Stimulated activated CD4-positive, alpha-beta T cell treated with anti-CD3 and anti-CD28 coated beads, Interleukin-1b, Interleukin-23, amount 100 ng/mL, for 48 hours (primary cell): ENCODE measurements at places on chromosomes 1 and 21.
A peak's percentile ranks its signal among the peaks of the same experiment; 100 is the strongest.

DNA sequence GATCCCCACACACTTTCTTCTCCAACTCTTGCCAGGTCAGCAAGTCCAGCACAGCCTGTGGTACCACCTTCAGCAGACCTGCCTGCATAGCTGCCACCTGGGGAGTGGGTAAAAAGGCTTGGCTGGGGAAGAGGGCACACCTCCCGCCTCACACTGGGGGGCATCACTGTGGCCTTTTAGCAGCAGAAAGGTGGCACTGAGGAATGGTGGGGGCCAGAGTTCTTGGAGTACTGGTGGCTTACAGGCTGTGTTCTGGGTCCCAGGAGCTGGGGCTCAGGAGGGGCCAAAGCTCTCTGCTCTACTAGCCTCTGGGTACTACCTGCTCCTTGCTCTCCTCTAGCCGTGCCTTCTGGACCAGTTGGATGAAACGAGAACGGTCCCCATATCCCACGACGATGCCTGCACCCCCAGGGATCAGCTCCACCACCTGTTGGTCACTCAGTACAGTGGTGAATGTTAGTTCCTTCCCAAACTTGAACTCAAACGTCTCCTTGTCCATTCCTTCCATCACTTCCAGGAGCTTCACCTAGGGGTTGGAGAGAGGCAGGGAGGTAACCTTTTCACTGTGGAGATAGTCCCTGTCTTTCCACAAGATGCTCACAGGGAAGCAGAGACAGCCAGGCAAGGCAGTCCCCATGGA is 6.7 kb downstream of the HECTD3 start:
- DNase-seq: no peak

DNA sequence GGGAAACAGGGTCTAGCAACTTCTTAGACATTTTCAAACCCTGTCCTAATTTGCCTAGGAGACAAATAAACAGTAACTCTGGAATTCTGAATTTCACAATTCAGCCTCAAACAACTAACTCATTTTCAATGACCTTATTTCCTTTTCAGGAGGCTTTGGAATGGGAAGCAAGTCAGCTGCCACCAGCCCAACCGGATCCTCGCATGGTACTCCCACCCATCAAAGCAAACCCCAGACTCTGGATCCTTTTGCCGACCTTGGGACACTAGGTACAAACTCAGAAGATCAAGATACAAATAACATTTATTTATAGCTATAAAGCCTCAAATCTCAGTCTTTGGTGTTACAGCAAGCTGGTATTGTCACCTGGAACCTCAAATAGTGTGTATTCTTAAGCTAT is 18.9 kb upstream of the LEPR start:
- DNase-seq: no peak

- no peak for DNase-seq
Measured at GRCh38 chr1:230827081-230827681, 41.1 kb downstream of the C1orf198 start.

GRCh38 chr1:66364578-66365391 is 169.2 kb upstream of the SGIP1 start:
- no peak for DNase-seq

GRCh38 chr21:34526618-34527290 is 14.7 kb upstream of the KCNE1 start:
- DNase-seq: peak; percentile 60

DNA sequence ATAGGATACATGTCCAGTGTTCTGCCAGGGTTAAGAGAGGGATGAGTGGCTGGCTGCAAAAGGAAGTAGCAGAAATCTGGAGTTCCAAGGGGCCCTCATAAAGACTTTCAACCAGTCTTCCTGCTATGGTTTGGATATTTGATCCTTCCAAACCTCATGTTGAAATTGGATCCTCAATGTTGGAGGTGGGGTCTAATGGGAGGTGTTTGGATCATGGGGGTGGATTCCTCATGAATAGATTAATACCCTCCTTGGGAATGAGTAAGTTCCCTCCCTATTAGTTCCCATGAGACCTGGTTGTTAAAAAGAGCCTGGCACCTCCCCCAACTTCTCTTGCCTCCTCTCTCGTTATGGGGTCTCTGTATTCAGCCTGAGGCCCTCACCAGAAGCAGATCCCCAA is 10.1 kb upstream of the GNG12 start:
- DNase-seq: no peak

DNA sequence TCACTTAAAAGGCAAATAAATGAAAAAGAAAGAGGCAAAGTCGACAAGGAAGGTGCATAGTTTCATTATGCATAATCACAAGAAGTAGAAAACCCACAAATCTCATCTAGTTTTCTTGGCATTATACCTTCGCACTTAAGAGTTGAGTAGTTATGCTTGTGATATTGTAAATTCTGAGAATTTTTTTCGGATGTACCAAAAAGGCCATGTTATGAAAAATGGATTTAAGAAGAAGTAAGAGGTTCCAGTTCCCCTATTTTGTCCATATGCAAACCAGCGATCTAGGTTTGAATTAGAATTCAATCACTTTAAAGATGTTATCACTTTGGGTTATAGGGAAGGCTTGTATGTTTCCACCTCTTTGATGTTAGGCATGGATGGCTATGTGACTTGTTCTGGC is 7.9 kb upstream of the ERICH3 start:
- no peak for DNase-seq

DNA sequence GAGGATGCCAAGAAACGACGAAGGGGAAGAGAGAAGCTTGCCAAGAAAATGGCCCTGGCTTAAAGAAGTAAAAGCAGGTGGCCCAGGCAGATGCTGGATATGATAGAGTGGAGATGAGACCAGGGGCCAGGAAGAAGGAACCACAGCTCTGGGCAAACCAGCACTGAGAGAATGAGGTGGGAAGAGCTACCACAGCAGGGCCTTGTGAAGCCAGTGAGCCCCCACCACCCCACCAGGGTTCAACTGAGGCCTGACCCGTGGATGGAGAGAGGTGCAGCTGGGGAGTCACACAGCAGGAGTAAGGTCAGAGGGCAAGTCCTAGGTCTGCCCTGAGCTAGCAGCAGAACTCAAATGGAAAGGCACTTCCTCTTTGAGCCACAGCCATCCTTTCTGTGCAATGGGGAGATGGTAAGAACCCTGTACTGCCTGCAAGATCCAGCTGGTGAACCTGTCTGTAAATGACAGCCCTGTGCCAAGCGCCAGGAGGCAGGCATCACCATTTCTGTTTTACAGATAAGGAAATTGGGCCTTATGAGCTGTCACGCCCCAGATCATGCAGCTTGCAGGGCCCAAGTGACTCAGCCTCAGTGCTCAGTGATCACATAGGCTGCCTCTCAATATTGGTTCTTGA is 8.5 kb downstream of the SH3BGRL3 start:
- DNase-seq: peak; percentile 86

DNA sequence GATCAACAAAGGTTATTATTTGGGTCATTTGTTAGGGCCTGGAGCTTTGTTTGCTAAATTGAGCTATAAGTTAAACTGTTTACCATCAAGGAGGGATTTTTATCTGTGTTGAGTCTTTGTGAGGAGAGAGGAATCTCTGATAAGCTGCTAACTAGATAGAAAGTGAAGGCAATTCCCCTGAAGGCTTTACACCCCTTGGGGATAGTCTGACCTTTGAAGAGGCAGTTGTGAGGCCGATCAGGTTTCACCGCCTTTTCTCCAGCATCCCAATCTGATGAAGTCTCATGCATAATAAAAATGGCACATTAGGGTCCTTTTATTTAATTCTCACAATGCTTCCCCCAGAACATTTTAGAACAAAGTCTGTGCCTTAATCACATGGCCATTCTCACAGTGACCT is 21.8 kb downstream of the C1orf21 start:
- no peak for DNase-seq

DNA sequence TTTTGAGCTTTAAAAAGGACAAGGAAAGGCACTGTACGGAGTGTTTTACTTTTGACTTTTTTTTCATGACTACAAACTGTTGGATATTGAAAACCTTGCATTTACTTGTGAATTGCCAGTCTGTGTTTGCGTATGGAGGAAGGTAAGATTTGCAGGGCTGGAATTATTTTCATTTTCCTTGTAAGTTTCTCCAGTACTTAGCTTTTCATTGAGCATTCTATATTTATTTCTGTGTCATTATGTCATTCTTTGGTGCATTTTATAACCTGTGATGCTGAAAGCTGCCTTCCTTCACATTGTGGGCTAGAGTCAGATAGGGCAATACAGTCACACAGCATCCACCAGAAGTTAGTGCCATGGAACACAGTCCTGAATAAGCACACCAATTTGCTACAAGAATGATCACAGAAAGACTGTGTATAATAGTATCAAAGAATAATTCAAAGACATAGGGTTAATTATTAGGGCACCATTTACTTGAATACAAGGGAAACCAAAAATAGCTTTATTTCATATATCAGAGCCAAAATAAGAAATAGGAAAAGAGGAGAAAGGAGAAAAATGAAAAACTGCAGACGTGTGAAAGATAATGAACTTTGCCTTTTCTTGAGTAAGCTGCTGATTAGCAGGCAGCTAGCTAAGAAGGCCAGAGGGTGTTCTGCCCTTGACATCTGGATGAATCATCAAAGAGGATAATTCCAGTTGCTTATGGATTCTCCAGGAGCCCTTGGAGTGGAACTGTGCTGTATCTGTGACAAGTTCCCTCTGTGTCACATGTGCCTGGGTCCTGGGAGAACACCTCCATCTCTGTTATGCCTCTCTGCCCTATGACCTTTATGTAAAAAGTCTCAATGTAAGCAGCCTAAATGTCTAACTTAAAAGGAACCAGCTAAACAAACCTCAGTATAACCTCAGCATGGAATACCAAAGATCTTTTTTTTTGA is 8.0 kb upstream of the FAM20B start:
- no peak for DNase-seq

DNA sequence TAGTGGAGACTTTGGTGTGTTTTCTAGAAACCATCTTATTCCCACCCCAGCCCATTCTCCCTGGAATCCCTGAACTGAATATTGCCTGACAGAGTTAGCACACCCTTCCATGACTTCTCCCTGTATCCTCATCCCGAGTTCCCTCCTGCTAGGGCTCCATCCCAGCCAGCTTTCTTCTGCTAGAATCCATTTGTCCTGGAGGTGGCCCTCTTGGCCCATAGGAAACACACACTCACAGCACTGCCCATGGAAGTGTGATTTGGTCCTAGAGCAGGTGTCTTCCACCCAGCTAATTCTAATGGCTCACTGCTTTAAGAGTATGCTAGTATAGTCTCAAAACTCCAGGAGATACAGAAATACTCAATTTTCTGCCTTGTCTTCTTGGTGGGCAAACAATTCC is 4.1 kb downstream of the KRTAP15-1 start:
- DNase-seq: no peak

DNA sequence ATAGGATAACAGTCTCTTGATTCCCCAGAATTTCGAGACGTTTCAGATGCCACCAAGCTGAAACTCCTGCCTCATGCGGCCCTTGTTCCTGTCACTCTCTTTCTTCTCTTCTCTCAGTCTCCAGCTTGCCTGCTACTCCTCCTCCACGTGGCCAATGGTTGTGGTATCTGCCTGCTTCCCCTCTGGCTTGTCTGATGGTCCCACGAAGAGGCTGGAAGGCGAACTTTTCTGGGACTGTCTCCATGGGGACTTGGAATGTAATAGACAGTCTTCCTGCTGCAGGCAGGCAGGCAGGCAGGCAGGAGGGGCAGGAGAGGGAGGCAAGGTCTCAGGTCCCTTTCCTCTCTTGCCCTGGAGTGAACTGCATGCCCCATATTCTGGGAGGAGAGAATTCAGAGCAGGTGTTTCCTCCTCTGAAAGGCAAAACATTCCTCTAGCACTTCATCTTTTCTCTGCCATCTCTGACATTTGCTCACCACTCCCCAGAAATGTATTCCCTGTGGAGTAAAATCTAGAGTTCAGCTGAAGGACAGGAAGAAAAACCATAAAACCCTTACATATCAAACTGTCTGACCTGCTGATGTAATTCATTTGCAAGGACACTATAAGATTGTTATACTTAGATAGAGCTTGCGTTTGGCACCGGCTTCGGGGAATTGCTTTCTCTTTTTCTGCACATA is 64.1 kb upstream of the GNG12 start:
- DNase-seq: no peak

DNA sequence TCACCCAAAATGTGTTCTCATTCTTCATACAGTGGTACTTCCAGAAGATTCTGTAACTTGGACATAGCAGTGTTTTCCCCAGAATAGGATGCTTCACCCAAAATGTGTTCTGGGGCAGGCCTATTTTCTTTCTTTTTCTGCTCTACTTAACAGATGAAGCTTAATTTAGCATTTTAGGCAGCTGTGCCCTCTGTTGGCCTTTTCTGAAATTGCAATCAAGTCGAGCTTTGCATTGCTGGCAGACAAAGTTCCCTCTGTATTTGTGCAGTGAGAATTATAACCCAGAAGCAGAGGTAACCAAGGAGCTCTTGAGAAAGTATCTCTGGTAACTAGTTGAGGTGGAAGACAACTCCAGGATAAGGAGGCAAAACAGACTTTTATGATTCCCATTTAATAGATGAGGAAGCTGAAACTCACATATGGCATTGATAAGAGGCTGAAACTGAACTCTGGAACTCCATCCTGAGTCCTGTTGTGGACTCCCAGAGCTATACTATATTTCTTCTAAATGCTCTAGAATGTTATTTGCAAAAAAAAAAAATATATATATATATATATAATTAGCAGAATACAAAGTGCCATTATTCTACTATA is 50.3 kb upstream of the L1TD1 start:
- DNase-seq: peak; percentile 22

DNA sequence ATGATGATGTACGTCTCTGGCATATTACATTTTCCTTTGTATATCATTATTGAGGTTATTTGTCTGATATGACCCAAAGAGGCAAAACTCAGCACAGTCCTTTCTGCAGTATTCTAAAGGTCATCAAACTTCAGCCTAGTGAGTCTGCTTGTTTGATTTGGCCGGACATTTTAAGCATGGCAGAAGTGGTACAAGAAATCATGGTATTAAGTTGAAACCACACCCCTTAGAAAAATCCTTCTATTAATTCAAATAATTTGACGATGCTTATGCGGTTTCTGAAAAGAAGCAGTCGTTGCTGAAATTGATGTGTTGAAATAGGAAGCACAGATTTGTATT is 5.1 kb downstream of the ETS2 start:
- DNase-seq: no peak

DNA sequence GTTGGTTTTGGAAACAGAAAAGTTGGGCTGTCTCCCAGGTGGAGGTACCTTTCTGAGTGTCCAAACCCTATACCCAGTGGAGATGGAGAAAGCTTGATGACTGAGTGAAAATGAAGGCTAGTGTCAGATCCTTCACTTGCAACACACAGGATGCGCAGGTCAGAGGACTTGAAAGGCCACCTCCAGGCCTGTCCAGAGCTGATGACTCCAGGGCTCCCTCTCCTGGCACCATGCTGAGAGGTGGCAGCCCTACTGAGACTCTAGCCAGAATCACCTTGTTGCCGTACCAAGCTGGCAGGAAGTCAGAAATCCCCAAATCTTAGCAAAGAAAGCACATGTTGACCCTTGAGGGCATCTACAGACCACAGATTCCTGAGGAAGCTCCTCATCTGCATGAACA is 16.4 kb downstream of the KNCN start:
- no peak for DNase-seq

- DNase-seq: no peak
Measured at GRCh38 chr1:159953536-159954515, at the start of gene SLAMF9. SLAMF9 (minus strand) TSS chr1:159954237; CDS start chr1:159954137, 100 bp downstream.

- no peak for DNase-seq
Measured at GRCh38 chr1:233349137-233349536, 21.6 kb downstream of the MAP3K21 start.
